ENCODE measurements at places on chromosomes 13 and 19.

DNA sequence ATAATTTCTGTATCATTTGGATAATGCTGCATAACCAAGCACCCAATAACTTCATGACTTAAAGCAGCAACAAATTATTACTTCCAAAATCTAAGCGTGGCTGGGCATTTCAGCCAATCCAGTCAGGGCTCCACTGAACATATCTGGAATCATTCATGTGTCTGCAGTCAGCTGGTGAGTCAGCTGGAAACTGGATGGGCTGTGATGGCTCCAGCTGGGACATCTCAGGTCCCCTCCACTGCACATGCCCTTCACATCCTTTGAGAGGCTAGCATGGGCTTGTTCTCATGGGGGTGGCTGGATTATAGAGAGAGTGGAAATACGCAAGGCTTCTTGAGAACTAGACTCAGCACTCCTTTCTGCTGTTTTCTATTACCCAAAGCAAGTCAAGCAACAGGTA lies 961.9 kb downstream of the DIAPH3 start:
- peak; percentile 3 for DNase-seq

DNA sequence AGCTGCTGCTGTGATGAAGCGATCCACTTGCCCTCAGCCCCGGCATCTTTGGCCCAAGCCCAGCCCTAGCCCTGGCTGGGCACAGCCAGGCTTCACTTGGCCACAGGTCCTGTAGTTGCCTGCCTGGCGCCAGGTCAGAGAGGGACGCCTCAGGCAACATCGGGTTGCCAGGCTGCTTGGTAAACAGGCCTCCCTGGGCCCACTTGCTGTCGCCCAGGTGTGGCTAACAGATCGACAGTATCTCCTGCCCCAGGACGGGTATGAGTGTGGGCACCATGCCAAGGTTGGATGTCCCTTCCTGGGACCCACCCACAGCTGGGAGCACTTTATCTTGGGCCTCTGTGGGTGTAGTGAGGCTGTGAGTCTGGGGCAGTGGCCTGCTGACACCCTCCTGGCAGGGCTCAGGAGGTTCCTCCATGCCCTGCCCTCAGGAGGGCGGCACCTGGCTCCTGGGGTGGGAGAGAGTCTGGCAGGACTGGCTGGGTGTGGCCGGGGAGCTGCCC lies 27.8 kb downstream of the CARM1 start:
- no peak for DNase-seq

DNA sequence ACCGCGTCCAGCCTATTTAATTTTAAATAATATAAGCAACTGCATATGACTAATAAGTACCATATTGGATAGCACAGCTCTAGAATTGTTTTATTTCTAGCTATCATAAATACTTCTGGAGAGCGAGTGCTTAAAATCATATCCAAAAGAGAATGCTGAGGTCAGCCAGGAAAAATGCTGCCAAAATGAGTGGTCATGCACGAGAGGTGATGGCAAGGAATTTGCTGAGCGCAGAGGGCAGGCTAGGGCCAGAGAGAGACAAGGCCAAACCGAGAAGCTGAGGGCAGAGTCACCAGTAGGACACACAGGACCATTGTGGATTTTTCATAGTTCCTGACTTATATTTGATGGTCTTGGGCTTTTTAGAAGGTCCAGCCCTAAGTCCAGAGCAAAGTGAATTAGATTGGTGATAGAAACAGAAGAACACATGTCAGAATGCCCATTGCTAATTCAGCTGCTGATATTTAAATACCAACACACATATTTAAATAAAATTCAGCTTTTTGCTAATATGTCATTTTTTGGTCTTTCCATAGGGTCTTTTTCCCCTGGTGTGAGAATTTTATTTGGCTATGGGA lies 33.6 kb upstream of the UBL3 start:
- no peak for DNase-seq

- DNase-seq = no peak
Measured at GRCh38 chr13:111944171-111944583, 122.8 kb upstream of the SOX1 start.

DNA sequence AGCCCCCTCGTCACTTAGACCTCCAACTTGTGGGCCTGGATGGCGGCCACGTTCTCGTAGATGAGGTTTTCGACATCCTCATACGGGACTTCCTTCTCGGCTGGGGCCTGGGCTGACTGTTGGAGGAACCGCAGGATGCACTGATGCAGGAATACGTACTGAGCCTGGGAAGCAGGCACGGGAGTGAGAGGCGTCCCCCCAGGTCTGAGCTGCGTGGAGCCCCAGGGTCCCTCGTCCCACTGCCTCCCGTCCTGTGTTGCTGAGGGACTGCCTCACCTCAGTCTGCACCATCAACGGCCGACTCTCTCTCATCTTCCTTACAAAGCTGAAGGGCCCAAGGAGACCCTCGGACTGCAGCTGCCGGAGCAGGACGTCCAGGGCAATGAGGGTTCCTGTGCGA lies 1.7 kb upstream of the SYT5 start:
- no peak for DNase-seq

DNA sequence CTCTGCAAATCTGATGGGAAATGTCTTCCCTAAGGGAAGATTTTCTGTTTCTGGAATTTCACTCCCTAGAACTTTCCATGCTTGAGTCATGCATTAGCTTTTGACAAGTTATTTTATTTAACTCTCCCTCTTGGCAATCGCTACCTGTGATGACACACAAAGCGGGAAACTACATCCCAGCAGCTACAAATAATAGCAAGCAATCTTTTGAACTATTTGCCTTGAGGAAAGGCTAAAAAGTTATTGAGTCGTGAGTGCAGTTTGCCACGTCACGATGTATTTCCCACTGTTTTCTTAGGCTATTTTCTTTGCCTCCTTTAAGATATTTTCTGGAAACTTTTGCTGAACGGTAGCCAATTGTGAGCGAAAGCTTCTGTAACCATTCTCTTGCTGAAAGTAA lies 353.3 kb upstream of the HTR2A start:
- no peak for DNase-seq

GRCh38 chr13:95865080-95865615 lies 188.1 kb downstream of the UGGT2 start:
- no peak for DNase-seq

- DNase-seq = peak; percentile 78
Measured at GRCh38 chr19:48445256-48445605, 552 bp upstream of the GRWD1 start.

DNA sequence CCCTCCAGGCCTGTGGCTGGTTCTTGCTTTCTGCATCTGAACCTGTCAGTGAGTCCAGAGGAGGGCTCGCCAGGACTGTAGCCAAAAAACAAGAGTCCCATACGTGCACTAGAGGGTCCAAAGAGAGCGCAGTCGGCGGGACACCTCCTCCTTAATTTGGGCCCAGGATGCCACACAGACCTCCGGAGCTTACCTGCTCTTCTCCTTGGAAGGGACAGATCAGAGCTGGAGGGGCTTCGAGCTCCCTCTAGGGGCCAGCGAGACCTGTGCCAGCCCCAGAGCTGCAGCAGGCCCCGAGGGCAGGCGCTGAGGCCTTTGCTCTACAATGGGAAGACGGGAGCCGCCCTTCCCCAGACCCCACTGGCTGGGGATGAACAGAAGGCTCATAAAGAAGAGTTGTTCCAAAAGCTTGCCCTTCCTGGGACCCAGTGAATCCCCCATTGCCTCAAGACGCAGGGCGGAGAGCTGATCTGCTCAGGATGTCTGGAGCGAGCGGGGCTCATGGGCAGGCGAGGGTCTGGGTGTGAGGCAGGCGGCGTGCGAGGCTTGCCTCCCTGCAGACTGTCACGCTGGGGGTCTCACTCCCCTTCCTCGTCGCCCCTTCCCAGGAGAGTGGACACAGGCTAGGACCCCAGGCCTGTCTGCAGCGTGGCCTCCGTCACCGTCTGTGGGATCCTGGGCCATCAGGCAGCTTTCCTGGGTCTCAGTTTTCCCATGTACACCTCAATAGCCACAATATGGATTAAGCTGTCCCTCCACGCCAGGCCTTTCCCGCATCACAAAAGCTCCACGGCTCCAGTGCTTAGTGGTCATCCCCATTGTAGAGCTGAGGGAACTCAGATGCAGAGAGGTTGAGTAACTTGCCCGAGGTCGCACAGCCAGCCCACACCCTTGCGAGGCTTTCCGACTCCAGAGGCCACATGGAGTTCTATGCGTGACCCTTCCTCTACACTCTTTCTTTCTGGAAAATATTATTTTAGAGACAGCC lies 46.9 kb upstream of the VSTM2B start:
- no peak for DNase-seq

GRCh38 chr19:43812688-43813087 lies 10.4 kb upstream of the LYPD5 start:
- DNase-seq = no peak

GRCh38 chr19:54106716-54107115 lies 4.1 kb downstream of the NDUFA3 start:
- no peak for DNase-seq

- DNase-seq = no peak
Measured at GRCh38 chr13:77820431-77821149, 98.0 kb downstream of the EDNRB start.

DNA sequence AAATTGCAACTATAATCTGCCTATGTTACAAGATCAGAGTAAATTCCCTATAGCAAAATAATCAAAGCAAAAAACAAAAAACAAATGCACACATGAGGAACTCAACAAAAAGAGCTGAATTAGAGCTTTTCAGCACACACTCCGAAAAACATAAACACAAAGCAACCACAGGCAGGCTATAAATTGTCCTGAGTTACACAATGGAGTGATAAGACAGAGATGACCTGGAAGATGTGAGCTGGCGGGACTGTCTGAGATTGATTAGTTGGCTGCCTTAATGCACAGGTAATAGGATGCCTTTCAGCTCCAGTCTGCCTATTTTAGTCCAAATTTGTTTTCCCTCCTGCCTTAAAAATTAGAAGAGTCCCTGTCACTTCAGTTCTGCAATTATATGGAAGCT lies 159.0 kb upstream of the FNDC3A start:
- DNase-seq = no peak

DNA sequence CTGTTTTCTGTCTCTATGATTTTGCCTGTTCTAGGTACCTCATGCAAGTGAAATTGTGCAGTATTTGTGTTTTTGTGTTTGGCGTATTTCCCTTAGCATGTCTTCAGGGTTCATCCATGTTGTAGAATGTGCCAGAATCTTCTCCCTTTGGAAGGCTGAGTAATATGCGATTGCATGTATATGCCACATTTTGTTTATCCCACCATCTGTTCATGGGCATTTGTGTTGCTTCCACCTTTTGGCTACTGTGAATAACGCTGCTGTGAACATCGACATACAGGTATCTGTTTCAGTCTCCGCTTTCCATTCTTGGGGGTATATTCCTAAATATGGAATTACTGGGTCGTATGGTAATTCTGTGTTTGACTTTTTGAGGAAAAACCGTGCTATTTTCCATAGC lies 190.0 kb downstream of the ATP8A2 start:
- DNase-seq = no peak

- DNase-seq = no peak
Measured at GRCh38 chr13:45626731-45627374, 11.3 kb upstream of the ERICH6B start.

DNA sequence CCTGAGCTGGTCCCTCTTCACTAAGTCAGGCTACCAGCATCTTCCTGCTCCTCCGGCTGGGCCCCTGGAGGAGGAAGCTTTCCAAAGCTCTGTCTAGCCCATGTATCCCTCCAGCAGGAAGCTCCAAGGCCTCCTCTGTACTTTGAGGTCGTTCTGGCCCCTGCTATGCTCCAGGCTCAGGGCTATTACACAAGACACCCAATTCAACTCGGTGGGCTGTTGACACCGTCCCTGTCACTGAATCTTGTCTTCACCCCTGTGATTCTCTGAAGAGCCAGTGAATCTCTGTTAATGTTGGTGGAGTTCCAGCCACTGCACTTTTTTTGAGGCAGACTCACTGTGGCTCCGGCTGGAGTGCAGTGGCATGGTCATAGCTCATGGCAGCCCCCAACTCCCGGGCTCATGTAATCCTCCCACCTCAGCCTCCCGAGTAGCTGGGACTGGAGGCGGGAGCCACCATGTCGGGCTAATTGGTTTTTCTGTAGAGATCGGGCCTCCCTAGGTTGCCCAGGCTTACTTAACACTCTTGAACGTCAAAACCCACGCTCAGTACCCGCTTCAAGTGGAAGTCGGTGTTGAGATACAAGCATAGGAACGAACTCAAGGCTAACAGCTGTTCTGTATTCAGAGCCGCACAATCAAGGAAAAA lies 512 bp upstream of the REX1BD start:
- no peak for DNase-seq

- DNase-seq = no peak
Measured at GRCh38 chr13:95335667-95336066, 34.4 kb upstream of the ABCC4 start.

- no peak for DNase-seq
Measured at GRCh38 chr19:4987256-4987655, 18.3 kb downstream of the KDM4B start.

DNA sequence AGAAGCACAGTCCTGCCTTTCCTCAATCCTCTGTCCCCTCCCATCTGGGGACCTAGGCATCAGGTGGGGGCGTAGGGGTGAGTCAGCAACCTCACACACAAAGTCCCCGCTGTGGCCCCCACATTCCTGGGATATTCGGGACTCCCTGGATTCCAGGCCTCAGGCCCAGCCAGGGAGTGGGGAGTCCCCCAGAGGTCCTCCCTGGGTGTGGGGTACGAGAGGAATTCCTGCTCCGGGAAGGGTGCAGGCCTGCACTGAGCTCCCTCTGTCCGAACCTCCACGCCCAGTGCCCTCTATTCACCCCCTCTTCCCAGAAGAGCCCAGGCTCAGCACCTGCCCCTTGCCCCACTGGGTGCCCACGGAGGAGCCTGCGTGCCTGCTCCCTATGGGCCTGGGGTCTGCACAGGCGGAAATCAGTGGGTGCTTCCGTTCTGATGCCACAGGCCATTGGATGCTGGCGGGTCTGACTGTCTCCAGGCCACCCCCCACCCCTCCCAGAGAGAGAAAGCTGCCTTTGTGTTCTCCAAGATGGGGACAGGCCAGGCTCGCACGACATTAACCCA lies 3.4 kb downstream of the CADM4 start:
- no peak for DNase-seq

DNA sequence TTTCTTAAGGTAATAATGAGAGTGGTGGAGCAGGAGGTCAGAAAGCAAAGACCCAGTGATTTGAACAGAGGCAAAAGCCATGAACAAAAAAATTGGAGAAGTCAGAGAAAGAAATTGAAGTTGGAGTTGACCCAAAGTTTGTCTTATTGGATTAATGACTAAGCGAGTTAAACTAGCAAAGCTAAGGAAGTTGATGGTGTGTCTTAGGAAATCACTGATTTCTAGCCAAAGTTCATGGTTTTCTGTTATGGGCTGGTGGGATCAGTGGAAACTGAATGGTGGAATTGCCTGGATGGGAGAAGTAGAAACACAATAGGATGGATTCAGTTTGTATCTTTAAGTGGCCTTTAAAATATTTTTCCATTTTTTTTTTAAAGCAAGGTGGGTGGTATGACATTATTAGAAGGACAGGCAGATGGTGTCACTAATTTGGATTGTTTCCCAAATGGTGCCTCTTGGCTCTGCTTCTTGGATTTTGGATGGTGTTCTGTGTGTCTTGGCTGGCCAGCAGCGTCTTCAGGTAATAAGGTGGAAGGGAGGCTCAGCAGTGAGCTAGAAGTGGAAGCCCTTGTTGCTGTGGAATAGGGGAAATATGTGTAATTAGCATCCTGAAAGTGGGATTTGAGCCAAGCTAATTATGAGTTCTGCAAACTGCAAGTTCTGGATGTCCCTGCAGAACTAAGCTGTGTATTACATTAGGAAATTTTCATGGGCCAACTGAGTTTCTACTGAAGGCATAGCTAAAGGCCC lies 302.9 kb downstream of the LMO7 start:
- DNase-seq = no peak

GRCh38 chr13:106376401-106377112 lies 158.9 kb downstream of the EFNB2 start:
- peak; percentile 92 for DNase-seq

- DNase-seq = no peak
Measured at GRCh38 chr13:49821216-49822009, 28.9 kb upstream of the KPNA3 start.
